Astrocyte (in vitro differentiated cells and primary cell): ENCODE measurements at places on chromosomes 2 and 18. TPM values are rescaled to one million over a fixed set of nuclear protein-coding genes. Genes with fewer than 3 reads are reported as not detected.

The EVA1A gene
- total RNA-seq = 19.0 and 28.6 TPM in 2 replicates

DNA sequence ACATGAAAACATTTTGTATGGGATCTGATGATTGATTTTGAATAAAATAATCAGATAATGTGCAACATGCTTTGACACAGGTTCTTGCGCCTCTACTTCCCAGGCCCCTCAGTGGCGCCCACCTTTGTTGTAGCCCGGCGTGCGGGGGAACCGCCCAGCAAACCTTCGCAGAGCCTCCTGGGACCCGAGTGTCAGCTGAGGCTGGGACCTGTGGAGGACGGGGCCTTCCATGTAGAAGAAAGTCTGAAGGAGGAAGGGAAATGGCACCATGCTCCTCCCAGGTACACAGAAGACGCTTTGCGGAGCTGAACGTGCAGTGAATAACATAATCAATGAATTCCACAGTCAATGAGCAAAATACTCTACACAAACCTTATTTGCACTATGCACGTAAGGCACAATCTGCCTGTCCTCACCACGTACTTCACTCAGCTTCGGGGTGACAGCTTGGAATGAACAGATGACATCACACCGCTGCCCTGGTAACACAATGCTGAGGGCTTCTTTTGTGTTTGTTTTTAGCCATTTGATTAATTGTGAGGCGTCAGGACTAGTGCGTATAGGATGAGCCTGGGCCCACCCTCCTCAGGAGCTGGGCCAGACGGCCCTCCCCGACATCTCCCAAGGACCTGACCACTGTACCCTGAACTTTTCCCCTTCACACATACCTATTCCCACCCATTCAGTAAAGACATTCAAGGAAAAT, 78.1 kb downstream of the TWIST2 start:
- H3K4me1 ChIP-seq = peaks cover 8% of the 10 kb centered on the region
- H3K27ac ChIP-seq = no peak overlapping the region
- H3K36me3 ChIP-seq = no peaks in the 10 kb centered on the region
- no peaks in the 10 kb centered on the region for H3K27me3 ChIP-seq
- H3K4me3 ChIP-seq = no peak overlapping the region

- H3K36me3 ChIP-seq = peaks cover 25% of the 10 kb centered on the region
- H3K4me1 ChIP-seq = no peaks in the 10 kb centered on the region
- no peak overlapping the region for H3K27ac ChIP-seq
- no peak overlapping the region for H3K4me3 ChIP-seq
- no peaks in the 10 kb centered on the region for H3K27me3 ChIP-seq
These were observed 18.9 kb downstream of the ITGB1BP1 start for GRCh38 chr2:9404451-9404850.

DNA sequence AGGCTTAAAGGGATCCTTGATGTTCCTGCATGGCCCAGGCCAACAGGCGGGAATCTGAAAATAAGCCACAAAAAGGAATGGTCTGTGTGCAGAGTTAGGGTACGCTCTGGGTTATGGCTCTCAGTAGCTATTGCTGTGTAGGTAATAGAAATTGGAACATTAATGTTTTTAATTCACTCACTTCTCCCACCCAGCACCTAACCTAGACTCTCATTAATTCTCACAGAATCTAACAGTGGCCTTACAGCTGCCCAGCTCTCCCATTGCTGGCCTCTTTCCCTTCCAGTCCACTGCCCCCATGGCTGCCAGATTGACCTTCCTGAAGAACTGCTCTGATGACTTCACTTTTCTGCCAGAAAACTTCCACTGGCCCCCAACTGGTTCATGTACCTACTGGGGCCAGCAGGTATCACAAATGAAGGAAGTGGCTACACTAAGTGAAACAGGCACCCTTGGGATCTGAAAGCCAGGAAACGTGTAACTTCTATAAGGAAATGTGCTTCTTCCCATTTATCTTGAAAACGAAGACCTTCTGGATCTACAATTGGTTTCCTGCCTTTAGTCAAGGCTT, 315.2 kb downstream of the STK39 start:
- no peaks in the 10 kb centered on the region for H3K4me1 ChIP-seq
- H3K27me3 ChIP-seq = no peaks in the 10 kb centered on the region

GRCh38 chr18:75226286-75226955, 15.8 kb downstream of the TSHZ1 start:
- H3K4me3 ChIP-seq = no peak overlapping the region
- H3K27me3 ChIP-seq = no peaks in the 10 kb centered on the region
- no peak for DNase-seq
- H3K4me1 ChIP-seq = peaks cover 19% of the 10 kb centered on the region
- no peak overlapping the region for H3K27ac ChIP-seq
- H3K36me3 ChIP-seq = no peaks in the 10 kb centered on the region

The HPCAL1 gene
- 11.8 and 12.3 TPM in 2 replicates for total RNA-seq

- no peaks in the 10 kb centered on the region for H3K27me3 ChIP-seq
- peak; percentile 12 for DNase-seq
- H3K36me3 ChIP-seq = no peaks in the 10 kb centered on the region
- H3K4me1 ChIP-seq = peaks cover 7% of the 10 kb centered on the region
These were observed 72.2 kb downstream of the LNPK start for GRCh38 chr2:175929850-175930249.

The ZBTB7C gene
- total RNA-seq = 1.0 and 1.4 TPM in 2 replicates

- peak overlapping the region; percentile 66 for H3K27ac ChIP-seq
- no peak overlapping the region for H3K4me3 ChIP-seq
- H3K36me3 ChIP-seq = no peaks in the 10 kb centered on the region
- no peaks in the 10 kb centered on the region for H3K27me3 ChIP-seq
These were observed 91.3 kb downstream of the SPATS2L start for GRCh38 chr2:200397785-200398184.

DNA sequence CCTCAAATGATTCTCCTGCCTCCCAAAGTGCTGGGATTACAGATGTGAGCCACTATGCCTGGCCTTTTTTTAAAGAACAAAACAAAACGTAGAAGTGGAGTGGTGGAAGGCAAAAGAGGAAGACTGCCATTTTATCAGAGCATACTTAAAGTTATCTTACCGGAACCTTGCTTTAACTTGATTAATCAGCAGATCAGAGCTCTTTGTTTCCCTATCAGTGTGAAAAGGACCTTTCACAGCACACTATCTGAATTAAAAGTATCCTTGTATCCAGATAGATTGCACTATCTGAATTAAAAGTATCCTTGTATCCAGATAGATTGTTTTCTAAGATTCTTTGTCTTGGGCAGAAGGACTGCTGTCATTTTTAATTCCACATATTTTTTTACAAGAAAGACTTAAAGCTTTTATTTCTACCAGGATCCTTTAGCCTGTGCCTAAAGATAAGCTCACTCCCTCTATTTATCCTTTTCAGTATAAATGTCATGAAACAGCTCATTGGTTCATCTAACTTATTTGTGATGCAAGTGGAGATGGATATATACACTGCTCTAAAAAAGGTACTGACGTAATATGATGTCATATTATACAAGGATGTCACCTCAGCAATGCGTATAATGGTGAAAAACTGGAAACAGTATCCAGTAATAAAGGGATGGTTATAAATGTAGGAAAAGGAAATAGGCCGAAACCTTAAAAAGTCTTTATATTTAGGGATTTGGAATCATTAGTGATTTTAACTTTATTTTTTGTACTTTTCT, 17.8 kb downstream of the GMCL1 start:
- H3K4me1 ChIP-seq = no peaks in the 10 kb centered on the region
- H3K36me3 ChIP-seq = peaks cover 6% of the 10 kb centered on the region

The REG1B gene
- total RNA-seq = not detected in 2 replicates

DNA sequence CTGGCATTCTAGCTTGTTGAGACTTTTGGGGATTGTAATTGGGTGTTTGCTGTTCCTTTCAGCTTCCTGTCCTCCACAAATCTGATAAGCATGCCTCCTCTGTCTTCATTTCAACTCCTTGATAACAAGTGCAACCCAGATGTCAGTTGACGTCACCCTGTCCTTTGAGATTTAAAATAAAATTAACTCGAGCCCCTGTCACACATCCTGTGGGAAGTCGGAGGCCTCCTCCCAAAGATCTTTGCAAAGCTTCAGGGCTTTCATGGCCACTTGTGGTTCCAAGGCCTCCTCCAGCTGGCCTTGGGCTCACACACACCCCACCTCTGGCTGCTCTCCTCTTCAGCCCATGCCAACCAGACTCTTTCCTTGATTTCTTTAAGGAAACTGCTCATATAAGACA, 69.9 kb upstream of the ITGA6 start:
- no peaks in the 10 kb centered on the region for H3K4me1 ChIP-seq
- H3K27ac ChIP-seq = no peak overlapping the region
- H3K27me3 ChIP-seq = no peaks in the 10 kb centered on the region
- DNase-seq = no peak

The LBX2 gene
- 0.89 and 1.0 TPM in 2 replicates for total RNA-seq

The TMEM200C gene
- 11.3 and 13.1 TPM in 2 replicates for total RNA-seq

The ADRA2B gene
- not detected in 2 replicates for total RNA-seq

The SERPINB13 gene
- total RNA-seq = not detected in 2 replicates

The NAB1 gene
- 24.2 and 25.4 TPM in 2 replicates for total RNA-seq

GRCh38 chr2:27921880-27922547, 31.5 kb downstream of the BABAM2 start:
- no peak for DNase-seq
- H3K36me3 ChIP-seq = no peaks in the 10 kb centered on the region

The SCYGR3 gene
- not detected in 2 replicates for total RNA-seq

DNA sequence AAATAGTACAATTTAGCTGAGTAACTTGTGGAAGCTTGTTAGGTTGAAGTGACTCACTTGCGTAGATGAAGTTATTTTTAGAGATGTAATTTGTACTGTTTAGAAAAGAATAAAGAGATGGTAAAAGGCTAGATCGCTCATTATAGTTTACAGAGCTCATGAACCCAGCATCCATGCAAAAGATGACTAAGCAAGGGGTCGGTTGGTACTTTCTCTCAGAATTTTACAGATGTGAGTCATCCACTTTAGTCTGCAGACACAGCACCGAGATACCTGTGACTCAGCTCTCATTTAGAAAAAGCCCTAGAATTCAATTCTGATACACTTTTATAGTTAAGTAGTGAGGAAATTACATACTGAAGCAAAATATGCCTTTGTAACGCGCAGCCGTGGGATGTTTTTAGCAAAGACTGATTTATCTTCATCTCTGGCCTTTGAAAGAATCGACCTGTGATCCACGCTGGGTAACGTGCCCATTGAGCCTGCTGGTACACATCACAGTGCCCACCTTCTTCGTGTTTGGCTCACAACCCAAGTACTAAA, 116.5 kb upstream of the FOSL2 start:
- DNase-seq = peak; percentile 99
- peak overlapping the region; percentile 97 for H3K27ac ChIP-seq
- no peak overlapping the region for H3K4me3 ChIP-seq
- peaks cover 40% of the 10 kb centered on the region for H3K4me1 ChIP-seq
- no peaks in the 10 kb centered on the region for H3K27me3 ChIP-seq

DNA sequence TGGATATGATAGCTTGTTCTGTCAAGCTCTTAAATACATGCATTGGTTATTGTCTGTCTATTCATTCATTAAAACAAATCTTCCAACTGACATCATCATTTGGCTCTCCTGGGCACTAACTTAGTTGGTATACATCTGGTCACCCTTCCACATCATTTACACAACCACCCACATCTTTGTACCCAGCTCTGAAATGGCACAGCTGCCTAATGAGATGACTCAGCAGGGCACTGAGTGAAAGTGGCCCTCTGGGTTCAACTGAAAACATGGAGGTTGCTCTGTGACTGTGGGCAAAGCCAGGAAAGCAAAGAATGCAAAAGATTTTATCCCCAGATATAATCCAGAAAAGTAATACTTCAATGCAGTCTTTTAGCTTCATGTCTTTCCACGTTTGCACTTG, 234.0 kb upstream of the MAP2 start:
- no peaks in the 10 kb centered on the region for H3K4me1 ChIP-seq
- H3K27ac ChIP-seq = no peak overlapping the region
- H3K4me3 ChIP-seq = no peak overlapping the region
- DNase-seq = no peak

The GCA gene
- total RNA-seq = 14.2 and 14.5 TPM in 2 replicates

The EMX1 gene
- total RNA-seq = 0.48 TPM in 1 of 2 replicates, not detected in the other

GRCh38 chr2:182682210-182682609, 33.8 kb upstream of the DNAJC10 start:
- H3K27me3 ChIP-seq = no peaks in the 10 kb centered on the region
- H3K4me3 ChIP-seq = no peak overlapping the region
- H3K27ac ChIP-seq = no peak overlapping the region
- DNase-seq = no peak
- H3K36me3 ChIP-seq = no peaks in the 10 kb centered on the region
- no peaks in the 10 kb centered on the region for H3K4me1 ChIP-seq

GRCh38 chr2:126038861-126039260, 617.1 kb upstream of the GYPC start:
- DNase-seq = no peak
- H3K4me3 ChIP-seq = no peak overlapping the region
- no peak overlapping the region for H3K27ac ChIP-seq
- H3K27me3 ChIP-seq = no peaks in the 10 kb centered on the region
- H3K36me3 ChIP-seq = no peaks in the 10 kb centered on the region

- DNase-seq = no peak
- no peaks in the 10 kb centered on the region for H3K36me3 ChIP-seq
- H3K27me3 ChIP-seq = peaks cover 6% of the 10 kb centered on the region
- H3K27ac ChIP-seq = no peak overlapping the region
These were observed 8.9 kb upstream of the KLHL29 start for GRCh38 chr2:23376075-23376474.

The RGPD3 gene
- total RNA-seq = 0.10 and 0.16 TPM in 2 replicates

GRCh38 chr2:12932192-12932591, 215.5 kb downstream of the TRIB2 start:
- DNase-seq = no peak
- H3K27me3 ChIP-seq = no peaks in the 10 kb centered on the region
- H3K27ac ChIP-seq = no peak overlapping the region

GRCh38 chr2:160309585-160309984, 109.5 kb upstream of the ITGB6 start:
- H3K4me1 ChIP-seq = peaks cover 35% of the 10 kb centered on the region
- no peak for DNase-seq
- peak overlapping the region; percentile 90 for H3K27ac ChIP-seq

The AKAIN1 gene
- total RNA-seq = not detected in 2 replicates

DNA sequence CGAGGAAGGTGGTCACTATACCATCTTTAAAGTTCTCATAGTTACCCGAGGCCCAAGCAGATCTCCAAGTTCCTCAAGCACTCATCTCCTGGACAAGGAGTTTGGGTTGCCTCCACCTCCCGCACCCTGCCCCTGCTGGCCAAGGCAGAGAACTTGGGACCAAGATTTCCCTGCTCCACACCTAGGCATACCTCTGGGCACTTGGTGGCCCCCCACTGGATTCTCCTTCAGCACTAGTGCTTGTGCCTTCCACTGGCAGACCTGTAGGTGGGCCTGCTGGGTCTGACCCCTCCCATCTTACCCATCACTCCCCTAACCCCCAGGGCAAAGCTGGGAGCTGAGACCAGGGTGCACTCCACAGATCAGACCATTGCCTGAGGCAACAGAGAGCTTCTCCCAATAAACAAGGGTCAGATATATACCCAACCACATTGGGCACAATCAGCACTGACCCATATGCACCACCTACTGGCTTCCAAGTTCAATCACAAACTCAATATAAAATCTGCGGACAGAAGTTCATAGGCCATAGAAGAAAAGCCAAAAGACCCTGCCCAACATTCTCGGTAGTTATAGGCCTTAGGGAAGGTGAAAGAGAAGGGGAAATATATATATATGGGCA, 244.2 kb downstream of the EXOC6B start:
- no peaks in the 10 kb centered on the region for H3K27me3 ChIP-seq
- H3K36me3 ChIP-seq = no peaks in the 10 kb centered on the region
- no peak overlapping the region for H3K27ac ChIP-seq

- DNase-seq = peak; percentile 90
- peaks cover 12% of the 10 kb centered on the region for H3K36me3 ChIP-seq
- H3K27ac ChIP-seq = peak within 1 kb of the TSS; percentile 86
- H3K4me3 ChIP-seq = peak within 1 kb of the TSS; percentile 88
- peaks cover 4% of the 10 kb centered on the region for H3K4me1 ChIP-seq
- H3K27me3 ChIP-seq = no peaks in the 10 kb centered on the region
These were observed at the start of gene ZSCAN30 for GRCh38 chr18:35290094-35290735. Gene ZSCAN30 (minus strand): TSS chr18:35290229. CDS start chr18:35264352, 25,877 bp downstream.

The SPDYA gene
- 1.3 and 1.4 TPM in 2 replicates for total RNA-seq
